Fibroblast of skin of right biceps (primary cell): ENCODE measurements at places on chromosomes 2 and 18.

DNA sequence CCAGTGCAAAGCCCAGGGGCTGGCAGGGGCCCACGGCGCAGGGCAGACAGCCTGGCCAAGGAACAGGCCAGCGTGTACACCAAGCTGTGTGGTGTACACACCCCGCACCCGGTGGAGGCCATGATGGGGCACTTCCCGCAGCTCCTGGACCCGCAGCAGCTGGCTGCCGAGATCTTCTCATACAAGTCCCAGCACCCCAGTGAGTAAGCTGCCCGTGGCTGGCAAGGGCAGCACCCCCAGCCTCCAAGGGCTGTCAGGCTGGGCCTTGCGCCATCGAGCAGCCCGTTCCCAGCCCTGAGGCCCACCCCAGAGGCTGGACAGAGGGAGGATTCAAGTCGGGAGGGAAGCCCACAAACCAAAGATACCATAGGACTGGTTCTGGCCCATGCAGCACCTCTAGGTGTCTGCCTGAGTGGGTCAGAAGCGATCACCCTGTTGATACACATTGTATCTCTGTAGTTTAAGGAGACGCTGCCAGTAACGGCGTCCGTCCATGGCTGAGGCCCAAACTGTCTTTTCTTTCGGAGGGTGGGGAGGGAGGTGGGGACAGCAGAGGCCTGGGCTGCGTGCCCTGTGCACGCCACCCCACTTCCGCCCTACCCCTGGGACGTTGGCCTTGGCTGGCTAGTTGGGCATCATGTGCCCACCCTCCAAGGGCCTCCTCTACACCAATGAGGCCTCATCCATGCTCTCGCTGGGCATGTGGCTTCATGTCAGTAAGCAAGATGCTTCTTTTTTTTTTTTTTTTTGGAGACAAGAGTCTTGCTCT is 16.8 kb upstream of the MTERF4 start:
- no peak for DNase-seq

DNA sequence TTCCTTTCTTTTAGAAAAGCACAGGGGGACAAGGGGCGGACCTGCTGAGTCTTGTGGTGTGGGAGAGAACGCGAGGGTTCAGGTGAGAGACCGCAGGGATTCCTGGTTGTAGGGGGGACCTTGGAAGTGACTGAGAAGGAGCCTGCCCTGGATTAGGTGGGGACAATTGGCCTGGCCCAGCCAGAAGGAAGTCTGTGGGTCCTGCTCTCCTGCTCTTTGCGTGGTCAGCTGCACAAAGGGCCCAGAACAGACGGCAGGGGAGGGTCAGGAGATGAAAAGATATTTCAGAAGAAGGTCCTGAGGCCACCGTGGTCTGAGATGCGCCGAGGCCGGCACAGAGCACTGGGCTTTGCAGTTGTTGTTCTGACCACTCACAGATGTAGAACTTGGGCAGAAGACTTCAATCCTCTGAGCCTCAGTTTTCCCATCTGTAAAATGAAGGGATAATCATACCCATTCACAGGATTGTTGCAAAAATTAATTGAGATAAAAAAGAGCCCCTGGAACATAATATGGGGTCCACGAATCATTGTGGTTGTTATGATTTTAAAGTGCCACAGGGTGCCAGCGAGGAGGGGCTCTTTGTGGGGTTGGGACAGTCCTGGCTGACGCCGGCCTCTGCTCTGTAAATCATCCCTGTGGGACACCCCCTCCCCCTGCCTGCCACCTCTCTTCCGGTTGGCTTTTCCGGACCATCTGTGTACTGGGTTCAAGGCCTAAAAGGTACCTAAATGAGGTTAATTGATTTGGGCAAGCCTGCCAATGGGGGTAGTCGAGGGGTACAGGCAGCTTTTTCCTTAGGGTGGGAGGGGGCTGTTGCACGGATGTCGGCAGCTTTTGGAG is 1.8 kb downstream of the LPIN1 start:
- DNase-seq: no peak

- peak; percentile 19 for DNase-seq
Observed at GRCh38 chr18:69935319-69936190, 12.1 kb downstream of the CD226 start.

- DNase-seq: no peak
Observed at GRCh38 chr2:199524689-199525574, 67.2 kb upstream of the SATB2 start.

GRCh38 chr2:61704364-61704763 is 149.5 kb downstream of the FAM161A start:
- DNase-seq: no peak
